ENCODE measurements at places on chromosomes 7 and 10. TPM values are rescaled to one million over a fixed set of nuclear protein-coding genes. Genes with fewer than 3 reads are reported as not detected.

NEUROG3 gene
- not detected for total RNA-seq

SDK1 gene
- 0.37 TPM for total RNA-seq

ITPRIP gene
- 66.7 TPM for total RNA-seq

NPSR1 gene
- total RNA-seq = not detected

FAM131B gene
- 0.50 TPM for total RNA-seq

RTKN2 gene
- total RNA-seq = 0.58 TPM

FUOM gene
- total RNA-seq = 19.0 TPM

LIPK gene
- not detected for total RNA-seq

ENTPD7 gene
- 15.8 TPM for total RNA-seq

DYNC1I1 gene
- 0.20 TPM for total RNA-seq

TRPV6 gene
- total RNA-seq = not detected
